ENCODE measurements at places on chromosomes 11 and 22. TPM values are rescaled to one million over a fixed set of nuclear protein-coding genes. Genes with fewer than 3 reads are reported as not detected.

C22orf42 gene
- total RNA-seq: not detected

HEPN1 gene
- not detected for total RNA-seq

MPEG1 gene
- total RNA-seq: not detected

OOSP2 gene
- not detected for total RNA-seq

CBX6 gene
- total RNA-seq: 92.3 TPM

MRPL40 gene
- total RNA-seq: 37.2 TPM

DGAT2 gene
- total RNA-seq: 6.4 TPM

TTC36 gene
- 1.3 TPM for total RNA-seq

TRIM49 gene
- not detected for total RNA-seq

PKDREJ gene
- total RNA-seq: not detected

SMC1B gene
- total RNA-seq: not detected
